ENCODE measurements at places on chromosomes 13 and 19. TPM values are rescaled to one million over a fixed set of nuclear protein-coding genes. Genes with fewer than 3 reads are reported as not detected.

PGLYRP2 gene
- not detected for total RNA-seq

DNA sequence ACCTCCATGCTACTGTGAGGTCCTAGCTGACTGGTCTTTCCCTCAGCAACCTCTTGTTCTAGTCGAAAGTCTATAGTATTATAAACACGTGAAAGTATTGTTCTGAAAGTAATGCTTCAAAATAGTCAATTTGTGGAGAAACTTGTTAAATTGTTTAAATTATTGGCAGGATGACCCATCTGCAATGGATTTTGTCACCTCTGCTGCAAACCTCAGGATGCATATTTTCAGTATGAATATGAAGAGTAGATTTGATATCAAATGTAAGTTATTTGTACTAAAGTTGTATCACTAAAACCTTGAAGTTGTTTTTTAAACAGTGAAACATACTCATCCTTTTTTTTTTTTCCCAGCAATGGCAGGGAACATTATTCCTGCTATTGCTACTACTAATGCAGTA, 25.9 kb downstream of the UBA2 start:
- DNase-seq, result no peak

C1QTNF9 gene
- not detected for total RNA-seq

GRCh38 chr19:10968527-10969135, 7.8 kb downstream of the SMARCA4 start:
- DNase-seq, result no peak

All from progenitor cell of endocrine pancreas (in vitro differentiated cells).